Iris pigment epithelial cell (primary cell): ENCODE measurements at places on chromosomes 4 and X.

- no peak for DNase-seq
These were observed 52.0 kb upstream of the HS3ST1 start for GRCh38 chr4:11480683-11481082.

GRCh38 chr4:140252141-140252741, 98.3 kb upstream of the MAML3 start:
- peak; percentile 24 for DNase-seq

GRCh38 chrX:5265324-5265850, 963.3 kb downstream of the NLGN4X start:
- no peak for DNase-seq

DNA sequence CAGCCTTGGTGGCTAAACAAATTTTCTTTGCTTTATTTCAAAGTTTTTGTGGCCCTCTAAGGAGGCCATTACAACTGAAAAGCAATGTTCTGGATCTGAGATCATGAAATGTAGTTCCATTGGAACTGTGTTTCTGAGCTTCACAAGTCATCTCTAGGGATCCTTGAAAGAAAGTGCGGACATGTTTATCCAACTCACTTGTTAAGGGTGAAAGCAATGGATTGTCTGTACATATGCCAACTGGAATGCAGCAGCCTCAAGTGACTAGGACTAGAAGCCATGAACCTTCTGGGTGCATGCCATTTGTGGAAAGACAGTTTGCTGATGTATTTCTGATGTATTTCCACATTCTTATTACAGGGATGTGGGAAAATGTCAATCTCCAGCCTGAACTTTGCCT, 36.7 kb upstream of the KLHL13 start:
- no peak for DNase-seq

GRCh38 chrX:37875675-37876074, 28.3 kb upstream of the DYNLT3 start:
- peak; percentile 18 for DNase-seq

- DNase-seq = no peak
These were observed 124.9 kb downstream of the FRMPD4 start for GRCh38 chrX:12263211-12263610.

DNA sequence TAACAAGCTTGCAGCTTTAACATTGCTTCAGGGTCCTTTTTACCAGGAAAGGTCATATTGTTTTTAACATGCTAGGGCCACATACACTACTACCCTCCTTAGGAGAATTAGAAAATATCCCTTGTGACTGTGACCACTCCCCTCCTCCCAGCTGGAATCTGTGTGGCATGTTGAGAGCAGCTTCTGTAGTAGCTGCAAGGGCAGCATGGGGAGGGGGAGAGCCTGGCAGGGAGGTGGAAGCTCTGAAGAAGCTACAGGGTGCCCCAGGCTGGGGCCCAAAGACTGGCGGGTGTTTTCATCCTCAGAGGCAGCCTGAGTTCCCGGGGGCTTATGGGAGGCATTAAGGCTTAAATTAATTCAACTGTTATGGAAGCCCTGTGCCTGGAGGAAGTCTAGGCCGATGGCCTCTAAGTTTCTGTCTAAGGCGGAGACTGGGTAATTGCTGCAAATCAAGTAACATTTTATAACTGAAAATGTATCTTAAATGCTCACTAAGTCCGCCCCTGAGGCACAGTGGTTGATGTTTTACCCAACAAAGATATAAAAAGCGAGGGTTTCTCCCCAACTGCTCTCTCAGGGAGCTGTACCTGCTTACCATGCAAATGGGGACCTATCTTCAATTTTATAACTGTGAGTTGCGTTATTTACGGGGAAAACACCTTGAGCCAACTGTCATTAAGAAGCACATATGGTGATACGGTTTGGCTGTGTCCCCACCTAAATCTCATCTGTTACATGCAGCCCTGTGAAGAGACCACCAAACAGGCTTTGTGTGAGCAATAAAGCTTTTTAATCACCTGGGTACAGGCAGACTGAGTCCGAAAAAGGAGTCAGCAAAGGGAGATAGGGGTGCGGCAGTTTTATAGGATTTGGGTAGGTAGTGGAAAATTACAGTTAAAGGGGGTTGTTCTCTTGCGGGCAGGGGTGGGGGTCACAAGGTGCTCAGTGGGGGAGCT, 37.4 kb upstream of the STS start:
- no peak for DNase-seq

GRCh38 chr4:125097729-125098128, 217.0 kb upstream of the FAT4 start:
- peak; percentile 20 for DNase-seq

GRCh38 chr4:184350213-184350817, 124.0 kb downstream of the IRF2 start:
- DNase-seq = no peak

GRCh38 chrX:69016293-69016941, 148.8 kb downstream of the PJA1 start:
- no peak for DNase-seq

- DNase-seq = no peak
These were observed 55.5 kb upstream of the NEXMIF start for GRCh38 chrX:74980802-74981201.

- DNase-seq = no peak
These were observed 64.4 kb downstream of the EIF4E start for GRCh38 chr4:98864560-98864959.

DNA sequence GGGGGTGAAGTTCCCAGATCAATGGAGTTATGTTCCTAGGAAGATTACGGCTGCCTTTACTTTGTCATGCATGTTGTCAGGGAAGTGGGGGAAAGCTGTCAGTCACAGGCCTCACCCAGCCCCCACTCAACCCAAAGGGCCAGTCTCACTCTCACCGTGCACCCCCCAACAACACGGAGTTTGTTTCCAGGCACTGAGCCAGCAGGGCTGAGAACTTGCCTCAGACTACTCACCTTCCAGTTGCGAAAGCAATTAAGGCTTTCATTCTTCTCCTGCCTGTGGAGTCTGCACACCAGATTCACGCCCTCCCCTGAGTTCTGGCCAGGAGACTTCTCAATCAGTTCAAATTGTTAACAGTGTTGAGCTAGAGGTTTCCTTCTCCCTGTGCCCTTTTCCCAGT, 114.3 kb downstream of the SH3BGRL start:
- peak; percentile 43 for DNase-seq

- no peak for DNase-seq
These were observed 60.4 kb downstream of the CD40LG start for GRCh38 chrX:136708348-136708747.

- no peak for DNase-seq
These were observed 91.4 kb downstream of the HS3ST1 start for GRCh38 chr4:11337287-11337686.

DNA sequence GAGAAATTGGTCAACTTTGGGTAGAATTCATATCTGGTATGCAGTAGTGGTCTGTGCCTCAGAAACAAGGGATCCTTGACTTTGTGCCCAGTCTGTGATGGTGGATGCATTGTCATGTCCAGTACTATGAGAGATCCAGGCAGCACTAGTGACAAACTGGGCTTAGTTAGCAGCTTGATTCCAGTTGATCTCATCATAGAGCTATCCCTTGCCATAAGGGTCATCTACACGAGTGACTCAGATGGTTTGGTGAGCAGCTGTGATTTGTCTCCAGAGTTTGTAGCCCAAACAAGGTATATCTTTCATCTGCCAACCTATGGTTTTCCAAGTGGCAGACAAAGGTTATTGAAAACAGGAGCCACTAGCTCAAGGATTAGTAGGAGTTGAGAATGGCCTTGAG, 298.8 kb downstream of the GBA3 start:
- no peak for DNase-seq

GRCh38 chr4:173405840-173406606, 7.1 kb upstream of the SCRG1 start:
- no peak for DNase-seq

- DNase-seq = peak; percentile 44
These were observed 216.3 kb downstream of the ADAMTS3 start for GRCh38 chr4:72352711-72353110.

GRCh38 chr4:141570290-141570689, 66.1 kb upstream of the IL15 start:
- DNase-seq = no peak

DNA sequence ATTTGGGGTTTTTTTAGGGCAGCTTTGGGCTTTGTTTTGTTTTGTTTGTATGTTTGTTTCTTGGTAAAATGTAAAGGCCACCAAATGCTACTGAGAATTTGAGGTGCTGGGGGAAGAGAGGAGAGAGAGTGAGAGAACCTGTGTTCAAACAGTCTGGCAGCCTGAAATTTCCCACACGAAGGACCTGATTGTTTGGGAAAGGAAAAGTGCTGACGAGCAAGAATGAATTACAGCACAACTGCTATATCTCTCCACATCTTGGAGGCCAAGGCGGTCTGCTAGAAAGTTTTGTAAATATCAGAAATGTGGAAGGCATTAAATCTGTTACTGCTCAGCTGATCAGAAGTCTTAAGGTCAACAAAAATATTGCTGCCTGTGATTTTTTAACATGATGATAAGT, 170.5 kb downstream of the PALLD start:
- no peak for DNase-seq

DNA sequence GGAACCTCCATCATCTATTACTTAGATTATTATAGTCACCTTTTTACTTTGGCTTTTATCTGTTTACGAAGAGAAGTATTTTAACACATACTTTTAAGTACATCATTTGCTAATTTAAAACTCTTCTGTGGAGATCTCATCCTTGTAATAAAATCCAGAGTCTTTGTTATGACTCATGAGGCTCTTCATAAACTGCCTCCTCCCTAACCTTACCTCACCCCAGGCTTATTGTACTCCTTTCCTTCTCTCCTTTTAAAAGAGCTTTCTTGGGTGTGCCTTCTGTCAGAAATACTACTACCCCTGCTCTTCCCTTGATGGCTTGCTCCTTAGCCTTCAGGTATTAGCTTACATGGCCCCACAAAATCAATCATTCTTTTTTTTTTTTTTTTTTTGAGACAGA, 6.6 kb downstream of the ARL9 start:
- DNase-seq = peak; percentile 48

DNA sequence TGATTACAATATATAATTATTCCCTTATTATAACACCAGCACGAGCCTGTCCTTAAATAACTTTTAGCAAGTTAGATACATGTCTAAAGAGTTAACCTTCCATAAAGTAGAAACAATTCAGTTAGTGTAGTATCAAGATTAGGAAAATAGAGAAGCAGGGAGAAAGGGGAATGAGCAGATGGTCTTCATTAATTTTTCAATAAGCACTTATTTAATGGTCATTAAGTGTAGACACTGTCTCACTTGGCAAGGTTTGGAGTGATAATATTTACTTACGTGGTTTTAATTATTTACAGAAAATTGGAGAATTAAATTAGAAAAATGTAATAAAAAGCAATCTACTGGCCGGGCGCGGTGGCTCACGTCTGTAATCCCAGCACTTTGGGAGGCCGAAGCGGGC, 99.7 kb downstream of the PDS5A start:
- DNase-seq = no peak

DNA sequence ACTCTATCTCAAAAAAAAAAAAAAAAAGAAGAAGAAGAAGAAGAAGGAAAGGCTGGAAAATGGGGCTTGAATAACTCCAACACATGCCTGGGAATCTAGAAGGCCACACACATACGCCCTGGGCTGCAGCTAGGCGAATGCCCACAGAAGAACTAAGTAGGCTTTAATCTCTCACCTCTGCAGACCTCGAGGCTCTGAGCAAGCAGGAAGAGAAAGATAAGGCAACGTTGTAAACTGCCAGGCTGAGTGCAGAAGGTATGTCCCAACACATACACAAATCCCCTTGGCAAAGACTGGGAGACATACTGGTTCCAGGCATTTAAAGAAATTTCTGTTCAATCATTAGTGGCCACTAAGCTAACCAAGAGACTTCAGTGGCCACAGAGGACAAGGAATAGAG, 18.4 kb downstream of the SLC38A5 start:
- no peak for DNase-seq

DNA sequence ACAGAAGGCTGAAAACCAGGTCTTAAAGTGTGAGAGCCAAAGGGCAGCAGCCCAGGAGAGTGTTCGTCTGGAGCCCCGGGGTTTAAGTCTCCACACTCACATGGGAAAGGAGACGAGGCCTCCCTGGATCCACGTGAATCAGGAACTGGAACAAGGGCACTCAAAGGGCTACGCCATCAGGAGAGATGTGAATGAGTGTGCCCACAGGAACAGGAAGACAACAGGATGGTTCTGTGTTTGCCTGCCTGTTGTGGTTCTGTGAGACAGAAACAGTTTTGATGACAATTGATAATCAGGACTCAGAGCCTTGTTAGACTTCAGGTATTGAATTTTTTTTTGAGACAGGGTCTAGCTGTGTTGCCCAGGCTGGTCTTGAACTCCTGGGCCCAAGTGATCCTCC, 4.9 kb upstream of the CTBP1 start:
- DNase-seq = no peak

GRCh38 chr4:168601899-168602298, 105.0 kb downstream of the PALLD start:
- no peak for DNase-seq

- DNase-seq = no peak
These were observed 52.7 kb downstream of the ACOX3 start for GRCh38 chr4:8387615-8388527.
